Trophoblast cell (in vitro differentiated cells and primary cell): ENCODE measurements at places on chromosomes 1 and 21.

DNA sequence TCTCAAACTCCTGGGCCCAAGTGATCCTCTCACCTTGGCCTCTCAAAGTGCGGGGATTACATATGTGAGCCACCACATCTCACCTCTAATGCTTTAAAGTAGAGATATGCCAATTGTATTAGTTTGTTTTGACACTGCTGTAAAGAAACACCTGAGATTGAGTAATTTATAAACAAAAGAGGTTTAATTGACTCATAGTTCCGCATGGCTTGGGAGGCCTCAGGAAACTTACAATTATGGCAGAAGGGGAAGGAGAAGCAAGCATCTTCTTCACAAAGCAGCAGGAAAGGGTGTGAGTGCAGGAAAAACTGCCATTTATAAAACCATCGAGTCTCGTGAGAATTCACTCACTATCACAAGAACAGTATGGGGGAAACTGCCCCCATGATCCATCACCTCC is 3.5 kb upstream of the MYCL start:
- H3K36me3 ChIP-seq = no peaks in the 10 kb centered on the region
- peaks cover 9% of the 10 kb centered on the region for H3K27me3 ChIP-seq
- no peak for DNase-seq
- H3K27ac ChIP-seq = no peak overlapping the region

- no peaks in the 10 kb centered on the region for H3K27me3 ChIP-seq
- no peak for DNase-seq
- peaks cover 2% of the 10 kb centered on the region for H3K4me1 ChIP-seq
- no peak overlapping the region for H3K27ac ChIP-seq
Measured at GRCh38 chr1:239819096-239819495, 272.6 kb upstream of the FMN2 start.

- no peak overlapping the region for H3K27ac ChIP-seq
- no peaks in the 10 kb centered on the region for H3K27me3 ChIP-seq
- DNase-seq = no peak
- no peak overlapping the region for H3K4me3 ChIP-seq
- no peaks in the 10 kb centered on the region for H3K36me3 ChIP-seq
Measured at GRCh38 chr1:212504171-212504803, 71.6 kb downstream of the NENF start.

DNA sequence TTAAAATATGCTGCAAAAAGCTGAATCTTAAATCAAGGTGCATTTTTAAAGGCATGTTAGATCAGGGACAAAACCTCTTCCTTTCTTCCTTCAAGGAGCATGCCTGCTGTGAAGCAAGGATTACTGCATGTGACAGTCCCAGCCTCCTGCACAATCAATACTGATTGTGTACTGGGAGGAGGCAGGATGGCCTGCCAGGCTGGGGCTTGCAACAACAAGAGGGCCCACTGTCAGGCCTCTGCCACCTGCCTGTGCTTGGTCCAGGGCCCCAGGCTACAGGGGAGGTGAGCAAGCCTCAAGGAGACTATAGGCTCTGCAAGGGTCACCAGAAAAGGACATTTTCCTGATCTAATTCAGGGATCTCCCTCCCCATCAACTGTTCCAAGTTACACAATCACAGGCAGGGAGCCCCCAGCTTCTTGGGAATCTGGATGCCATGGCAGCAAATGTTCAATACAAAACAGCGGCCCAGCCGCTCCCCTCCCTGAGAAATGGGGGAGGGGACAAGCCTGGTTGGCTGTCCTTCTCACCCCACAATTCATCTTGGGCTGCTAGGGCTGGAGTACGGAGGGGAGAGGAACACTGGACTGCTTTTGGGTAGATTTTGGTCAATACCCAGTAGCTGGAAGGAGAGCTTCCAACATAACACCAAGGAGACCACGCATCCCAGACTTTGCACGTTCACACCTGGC is 76.7 kb downstream of the SSBP3 start:
- no peak for DNase-seq
- no peaks in the 10 kb centered on the region for H3K27me3 ChIP-seq
- peaks cover 5% of the 10 kb centered on the region for H3K36me3 ChIP-seq
- H3K4me1 ChIP-seq = peaks cover 45% of the 10 kb centered on the region

DNA sequence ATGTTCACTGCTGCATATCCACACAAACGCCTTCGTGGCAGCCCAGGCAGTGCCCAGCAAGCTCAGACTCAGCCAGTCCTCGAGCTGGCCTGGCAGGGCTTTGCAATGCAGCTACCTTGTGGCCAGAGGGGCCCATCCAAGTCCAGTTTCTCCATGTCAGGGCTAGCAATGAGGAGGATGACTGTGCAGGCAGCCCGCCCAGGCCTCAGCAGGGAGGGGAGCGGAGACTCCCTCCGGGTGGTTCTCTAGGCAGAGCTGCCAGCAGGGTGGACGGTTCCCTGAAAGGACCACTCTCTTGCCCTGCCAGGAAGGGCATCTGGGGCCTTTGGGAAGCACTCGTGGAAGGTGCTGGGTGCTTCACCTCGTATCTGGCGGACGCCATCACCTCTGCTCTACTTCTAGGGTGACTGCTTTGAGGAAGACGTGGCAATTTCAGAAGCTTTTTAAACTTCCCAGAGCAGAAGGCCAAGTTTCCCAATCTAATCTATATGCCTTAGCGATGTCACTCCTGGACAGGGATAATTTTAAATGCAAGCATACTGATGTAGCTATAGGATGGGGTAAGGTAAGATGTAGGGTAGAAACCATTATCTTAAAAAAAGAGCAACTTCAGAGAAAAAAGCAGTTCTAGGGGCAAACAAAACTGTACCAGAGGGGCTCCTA is 56.2 kb downstream of the RUNX1 start:
- H3K27ac ChIP-seq = no peak overlapping the region
- no peak overlapping the region for H3K4me3 ChIP-seq
- DNase-seq = no peak
- H3K4me1 ChIP-seq = no peaks in the 10 kb centered on the region

DNA sequence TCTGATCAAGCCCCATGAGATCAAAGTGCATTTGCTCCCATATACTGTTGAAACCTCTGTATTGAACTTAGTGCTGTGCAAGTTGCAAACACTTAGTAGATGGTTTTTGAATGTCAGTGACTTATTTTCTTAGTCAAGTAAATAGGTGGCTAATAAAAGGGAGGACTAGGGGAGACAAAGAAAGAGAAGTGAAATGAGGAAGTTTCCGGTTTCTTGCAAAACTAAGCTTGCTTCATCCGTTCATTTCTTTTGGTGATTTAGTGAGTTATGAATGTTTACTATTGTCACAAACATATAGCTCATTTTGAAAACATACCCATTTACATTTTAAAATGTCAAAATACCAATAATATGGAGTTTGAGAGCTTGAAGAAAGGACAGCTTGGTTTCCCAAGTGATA is 23.0 kb downstream of the ADAMTS5 start:
- H3K36me3 ChIP-seq = no peaks in the 10 kb centered on the region
- no peak for DNase-seq
- no peak overlapping the region for H3K4me3 ChIP-seq
- H3K27me3 ChIP-seq = no peaks in the 10 kb centered on the region
- no peak overlapping the region for H3K27ac ChIP-seq

DNA sequence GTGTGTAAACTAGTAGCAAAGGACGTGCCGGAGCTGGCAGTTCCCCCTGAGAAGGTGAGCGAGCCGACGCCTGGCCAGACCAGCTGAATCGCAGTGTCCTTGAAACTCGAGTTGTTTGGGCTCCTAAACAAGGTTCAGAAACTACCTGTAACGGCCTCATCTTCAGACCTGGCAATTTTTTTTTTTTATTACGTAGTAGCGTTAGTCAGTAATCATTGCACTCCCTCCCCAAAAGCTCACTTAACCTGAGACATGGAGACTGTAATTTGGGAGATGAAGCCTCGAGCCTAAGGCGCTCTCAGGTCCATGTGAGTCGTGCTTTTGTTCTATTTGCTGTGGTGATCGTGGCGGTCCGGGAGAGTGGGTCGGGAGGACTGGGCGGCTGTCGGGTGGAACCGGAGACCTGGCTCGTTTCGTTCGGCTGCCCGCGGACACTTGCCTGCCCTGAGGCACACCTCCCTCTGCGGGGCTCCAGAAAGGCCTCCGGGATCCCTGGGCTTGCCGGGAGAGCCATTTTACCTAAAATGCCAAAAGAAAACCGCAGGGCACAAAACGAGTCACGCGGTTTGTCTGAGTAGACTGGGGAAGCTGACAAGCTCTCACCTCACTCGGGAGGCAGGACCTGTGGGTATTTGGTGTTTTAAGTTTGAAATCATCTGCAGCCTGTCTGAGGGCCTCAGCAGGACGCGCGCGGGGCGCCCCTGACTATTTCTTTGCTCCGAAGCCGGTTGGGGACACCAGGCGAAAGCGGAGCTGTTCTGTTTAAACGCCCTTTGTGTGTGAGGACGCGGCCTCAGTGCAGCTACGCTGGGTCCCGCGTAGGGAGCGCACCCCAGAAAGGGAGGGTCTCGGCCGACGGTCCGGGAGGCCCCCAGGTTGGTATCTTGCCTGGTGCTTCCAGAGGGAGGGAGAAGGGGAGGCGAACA is 722 bp downstream of the LHX8 start:
- H3K4me3 ChIP-seq = peak overlapping the region; percentile 30
- peaks cover 24% of the 10 kb centered on the region for H3K4me1 ChIP-seq
- peak; percentile 29 for DNase-seq

- H3K36me3 ChIP-seq = no peaks in the 10 kb centered on the region
- no peak overlapping the region for H3K27ac ChIP-seq
- no peak for DNase-seq
- no peak overlapping the region for H3K4me3 ChIP-seq
Measured at GRCh38 chr1:200732438-200732837, 6.3 kb upstream of the CAMSAP2 start.

DNA sequence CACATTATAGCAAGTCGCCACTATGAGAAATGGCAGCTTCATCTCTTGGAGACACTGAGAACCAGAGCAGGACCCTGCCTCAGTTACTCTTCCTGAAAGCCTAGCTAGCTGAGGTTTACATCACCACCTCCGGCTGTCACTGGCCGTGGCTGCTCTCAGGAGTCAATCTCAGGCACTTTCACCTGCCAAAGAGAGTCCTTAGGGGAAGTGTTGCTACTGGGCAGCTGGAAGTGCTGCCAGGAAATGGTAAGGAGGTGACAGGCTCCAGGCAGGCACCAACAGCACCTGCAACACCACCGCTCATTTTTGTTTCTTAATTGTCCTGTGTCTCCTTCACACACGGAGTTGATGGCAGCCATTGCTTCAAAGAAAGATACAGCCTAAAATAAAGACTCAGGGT is 92.5 kb downstream of the DSCAM start:
- no peaks in the 10 kb centered on the region for H3K27me3 ChIP-seq
- H3K4me1 ChIP-seq = no peaks in the 10 kb centered on the region
- no peak overlapping the region for H3K27ac ChIP-seq
- no peak overlapping the region for H3K4me3 ChIP-seq

GRCh38 chr21:15749082-15749860 is 19.5 kb downstream of the USP25 start:
- H3K4me1 ChIP-seq = peaks cover 6% of the 10 kb centered on the region
- no peak for DNase-seq
- H3K36me3 ChIP-seq = no peaks in the 10 kb centered on the region

GRCh38 chr1:220077887-220078286 is 11.7 kb downstream of the BPNT1 start:
- H3K27me3 ChIP-seq = no peaks in the 10 kb centered on the region
- no peak overlapping the region for H3K27ac ChIP-seq
- peaks cover 7% of the 10 kb centered on the region for H3K36me3 ChIP-seq
- no peak overlapping the region for H3K4me3 ChIP-seq

- peaks cover 3% of the 10 kb centered on the region for H3K4me1 ChIP-seq
- H3K4me3 ChIP-seq = no peak overlapping the region
- no peaks in the 10 kb centered on the region for H3K27me3 ChIP-seq
- H3K36me3 ChIP-seq = no peaks in the 10 kb centered on the region
- no peak overlapping the region for H3K27ac ChIP-seq
Measured at GRCh38 chr21:31448496-31448895, 104.4 kb upstream of the TIAM1 start.

- H3K4me1 ChIP-seq = peaks cover under 1% of the 10 kb centered on the region
- no peak overlapping the region for H3K4me3 ChIP-seq
- H3K36me3 ChIP-seq = no peaks in the 10 kb centered on the region
- no peak for DNase-seq
- no peak overlapping the region for H3K27ac ChIP-seq
- no peaks in the 10 kb centered on the region for H3K27me3 ChIP-seq
Measured at GRCh38 chr1:24964811-24965570, 34.9 kb upstream of the RUNX3 start.

DNA sequence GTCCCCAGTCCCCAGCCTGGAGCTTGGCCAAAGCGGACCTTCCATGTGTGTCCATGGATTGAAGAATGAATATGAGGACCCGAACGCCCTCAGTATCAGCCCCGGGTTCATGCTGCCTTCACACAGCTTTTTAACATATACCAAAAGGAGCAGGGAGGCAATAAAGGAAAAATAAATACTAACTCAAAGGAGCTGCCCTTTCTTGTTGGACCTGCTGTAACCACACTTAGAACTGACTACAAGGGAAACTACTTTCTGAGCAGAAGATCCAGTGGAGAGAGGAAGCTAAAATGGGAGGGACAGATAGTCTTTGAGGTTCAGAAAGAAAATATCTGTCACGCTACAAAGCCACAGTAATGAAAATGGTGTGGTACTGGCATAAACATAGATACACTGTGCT is 48.6 kb downstream of the CNN3 start:
- no peaks in the 10 kb centered on the region for H3K36me3 ChIP-seq
- DNase-seq = no peak
- peaks cover 3% of the 10 kb centered on the region for H3K4me1 ChIP-seq
- no peaks in the 10 kb centered on the region for H3K27me3 ChIP-seq
- H3K4me3 ChIP-seq = no peak overlapping the region

- H3K27ac ChIP-seq = no peak overlapping the region
- no peaks in the 10 kb centered on the region for H3K4me1 ChIP-seq
- no peak for DNase-seq
- no peaks in the 10 kb centered on the region for H3K36me3 ChIP-seq
- no peaks in the 10 kb centered on the region for H3K27me3 ChIP-seq
- H3K4me3 ChIP-seq = no peak overlapping the region
Measured at GRCh38 chr1:44849575-44850132, 6.6 kb upstream of the PTCH2 start.

- H3K36me3 ChIP-seq = no peaks in the 10 kb centered on the region
- DNase-seq = no peak
- H3K27me3 ChIP-seq = no peaks in the 10 kb centered on the region
- no peaks in the 10 kb centered on the region for H3K4me1 ChIP-seq
- no peak overlapping the region for H3K4me3 ChIP-seq
Measured at GRCh38 chr1:96487394-96487793, 234.2 kb upstream of the PTBP2 start.

DNA sequence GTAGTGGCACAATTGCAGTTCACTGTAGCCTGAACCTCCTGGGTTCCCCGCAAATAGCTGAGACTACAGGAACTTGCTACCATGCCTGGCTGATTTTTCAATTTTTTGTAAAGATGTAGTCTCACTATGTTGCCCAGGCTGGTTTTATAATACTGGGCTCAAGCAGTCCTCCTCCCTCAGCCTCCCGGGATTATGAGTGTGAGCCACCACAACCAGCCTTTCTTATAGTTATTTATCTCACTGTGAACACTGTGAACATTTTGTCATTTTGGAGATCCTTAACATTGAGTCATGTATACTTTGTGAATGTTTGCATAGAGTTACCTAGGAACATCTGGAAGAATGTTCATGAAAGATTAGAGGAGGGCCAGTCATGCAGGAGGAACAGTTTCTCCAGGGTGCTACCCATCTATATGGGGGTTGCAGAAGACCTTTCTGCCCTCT is 127.1 kb upstream of the CACYBP start:
- no peaks in the 10 kb centered on the region for H3K36me3 ChIP-seq
- H3K4me3 ChIP-seq = no peak overlapping the region
- H3K27me3 ChIP-seq = no peaks in the 10 kb centered on the region
- no peak overlapping the region for H3K27ac ChIP-seq

- no peak overlapping the region for H3K27ac ChIP-seq
- H3K36me3 ChIP-seq = no peaks in the 10 kb centered on the region
- no peak for DNase-seq
- no peaks in the 10 kb centered on the region for H3K27me3 ChIP-seq
- H3K4me3 ChIP-seq = no peak overlapping the region
Measured at GRCh38 chr1:57546549-57547330, 122.9 kb upstream of the DAB1 start.

- no peak overlapping the region for H3K27ac ChIP-seq
- no peaks in the 10 kb centered on the region for H3K27me3 ChIP-seq
- H3K4me1 ChIP-seq = no peaks in the 10 kb centered on the region
- no peaks in the 10 kb centered on the region for H3K36me3 ChIP-seq
Measured at GRCh38 chr21:25466470-25466869, 140.8 kb downstream of the MRPL39 start.
